EH (cell line): ENCODE measurements at places on chromosomes 6 and 20.

DNA sequence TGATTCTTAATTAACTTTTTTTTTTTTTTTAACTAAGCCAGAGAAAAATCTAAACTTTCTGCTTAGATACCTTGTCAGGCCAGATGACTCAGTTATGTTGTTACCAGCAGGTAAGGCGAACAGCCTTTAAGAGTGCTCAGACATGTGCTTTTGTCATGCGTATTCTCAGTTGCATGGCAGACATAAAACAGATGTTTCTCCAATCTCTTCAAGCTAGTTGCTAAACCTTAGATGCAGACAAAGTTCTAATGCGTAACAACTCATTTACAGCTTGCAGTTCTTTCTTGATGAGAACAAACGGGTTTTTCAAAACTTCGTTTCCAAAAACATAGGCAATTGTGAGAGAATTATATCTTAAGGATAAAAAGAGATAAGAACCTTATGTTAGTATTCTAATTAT, 49.6 kb upstream of the GFRAL start:
- no peak for DNase-seq

DNA sequence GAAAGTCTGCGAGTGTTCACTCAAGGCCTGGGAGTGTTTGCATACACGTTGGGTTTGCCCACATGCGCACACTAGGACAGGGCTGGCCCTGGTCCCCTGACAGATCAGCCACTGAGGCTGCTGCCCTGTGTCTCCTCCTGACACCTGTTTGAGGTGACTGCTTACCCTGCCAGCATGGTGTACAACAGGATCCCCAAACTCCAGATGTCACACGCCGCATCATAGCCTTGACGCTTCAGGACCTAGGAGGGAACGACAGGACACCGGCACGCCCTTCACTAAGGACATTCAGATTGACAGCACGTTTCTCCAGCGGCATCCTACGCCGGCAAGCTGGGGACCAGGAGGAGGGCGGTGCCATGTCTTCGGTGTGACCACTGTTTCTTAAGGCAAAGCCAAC, 37.0 kb upstream of the MPC1 start:
- DNase-seq: no peak

GRCh38 chr20:50364542-50364941, 145.6 kb upstream of the PTPN1 start:
- no peak for DNase-seq

GRCh38 chr6:36809941-36810803, 29.1 kb downstream of the CPNE5 start:
- DNase-seq: no peak

DNA sequence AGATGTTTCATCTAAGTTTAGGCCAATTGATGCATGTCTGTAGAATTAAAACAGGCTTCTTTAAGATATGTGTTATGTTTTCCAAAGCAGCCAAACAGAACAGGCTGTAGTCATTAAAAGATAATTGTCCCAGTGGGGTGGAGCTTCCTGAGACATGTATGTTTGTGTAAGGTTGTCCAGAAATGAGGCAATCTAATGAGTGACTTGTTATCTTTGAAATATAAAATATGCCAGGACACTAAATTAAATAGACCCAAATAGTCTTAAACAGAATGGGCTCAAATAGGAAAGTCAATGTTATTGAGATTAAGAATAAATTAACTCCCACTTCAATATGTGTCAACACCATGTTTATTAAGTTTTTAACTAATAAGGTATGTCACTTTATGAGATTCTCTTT, 204.7 kb upstream of the RNF217 start:
- DNase-seq: no peak

GRCh38 chr20:49361862-49362660, 84.2 kb upstream of the ZNFX1 start:
- DNase-seq: no peak
